Hepatocyte (in vitro differentiated cells): ENCODE measurements at places on chromosomes 12 and 14. TPM values are rescaled to one million over a fixed set of nuclear protein-coding genes. Genes with fewer than 3 reads are reported as not detected.

DNA sequence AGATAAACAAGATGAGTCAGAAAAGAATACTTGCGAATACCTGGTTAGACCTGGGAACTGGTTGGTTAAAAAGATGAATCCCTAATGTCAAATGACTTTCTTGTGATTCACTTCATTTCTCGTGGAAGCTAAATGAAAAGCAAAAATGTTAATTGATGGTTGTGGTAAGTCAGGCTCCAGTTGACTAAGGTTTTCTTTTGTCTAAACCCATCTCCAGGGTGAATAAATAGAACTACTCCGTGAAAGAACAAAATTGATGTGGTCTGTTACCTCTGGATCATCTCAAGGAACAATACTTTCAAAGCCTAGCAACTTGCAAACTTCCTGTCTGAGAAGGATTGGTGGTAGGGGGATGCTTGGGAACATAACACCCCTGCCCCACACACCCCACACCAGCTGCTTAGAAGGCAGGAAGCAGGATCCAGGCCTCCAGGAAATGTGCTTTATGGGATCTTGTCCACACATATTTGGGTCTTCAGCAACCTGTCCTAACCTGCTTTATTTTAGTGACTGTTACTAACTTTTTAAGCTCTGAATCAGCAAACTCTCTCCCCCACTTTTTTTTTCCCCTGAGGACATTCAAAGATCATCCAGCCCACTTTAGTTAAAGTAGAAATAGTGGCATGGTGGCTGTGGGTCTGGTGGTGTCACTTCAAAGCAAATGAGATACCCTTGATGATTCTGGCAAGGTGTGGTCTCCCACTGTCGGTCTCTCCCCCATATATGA lies 60.4 kb upstream of the PTHLH start:
- H3K36me3 ChIP-seq, result no peaks in the 10 kb centered on the region
- no peak overlapping the region for H3K4me3 ChIP-seq
- no peaks in the 10 kb centered on the region for H3K4me1 ChIP-seq
- H3K27ac ChIP-seq, result no peak overlapping the region
- no peaks in the 10 kb centered on the region for H3K27me3 ChIP-seq
- DNase-seq, result no peak

GRCh38 chr14:96059519-96060135 lies 20.5 kb downstream of the C14orf132 start:
- no peaks in the 10 kb centered on the region for H3K4me1 ChIP-seq
- no peaks in the 10 kb centered on the region for H3K36me3 ChIP-seq
- DNase-seq, result no peak

- H3K27ac ChIP-seq, result no peak overlapping the region
- H3K4me3 ChIP-seq, result no peak overlapping the region
- H3K4me1 ChIP-seq, result peaks cover 7% of the 10 kb centered on the region
- DNase-seq, result peak; percentile 87
- no peaks in the 10 kb centered on the region for H3K36me3 ChIP-seq
Observed at GRCh38 chr12:47837190-47838171, 17.8 kb upstream of the HDAC7 start.

DNA sequence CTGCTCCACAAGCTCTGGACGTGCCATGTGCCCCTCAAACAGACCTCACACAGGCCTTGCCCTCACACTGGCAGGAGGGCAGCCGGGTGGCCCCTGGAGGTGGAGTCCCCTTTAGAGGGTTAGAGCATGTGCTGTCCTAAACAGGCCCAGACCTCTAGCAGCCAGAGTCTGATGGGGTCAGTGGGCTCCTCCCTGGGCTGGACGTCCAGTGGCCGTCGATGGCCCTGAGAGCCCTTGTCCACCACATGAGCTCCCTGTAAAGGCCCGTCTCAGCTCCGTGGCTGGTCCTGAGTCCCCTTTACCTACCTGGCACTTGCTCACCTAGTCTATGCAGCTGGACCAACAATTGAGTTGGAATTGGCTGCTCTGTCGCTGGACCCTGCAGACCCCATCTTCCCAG lies 3.8 kb downstream of the TMEM179 start:
- H3K4me1 ChIP-seq, result peaks cover 5% of the 10 kb centered on the region
- H3K27ac ChIP-seq, result no peak overlapping the region
- H3K36me3 ChIP-seq, result no peaks in the 10 kb centered on the region

- H3K36me3 ChIP-seq, result no peaks in the 10 kb centered on the region
- H3K4me1 ChIP-seq, result no peaks in the 10 kb centered on the region
- no peaks in the 10 kb centered on the region for H3K27me3 ChIP-seq
- H3K4me3 ChIP-seq, result no peak overlapping the region
- no peak overlapping the region for H3K27ac ChIP-seq
- DNase-seq, result no peak
Observed at GRCh38 chr12:120483621-120484020, 12.3 kb upstream of the DYNLL1 start.

PRH2 gene
- total RNA-seq, result not detected in 2 replicates

CLEC4C gene
- not detected in 2 replicates for total RNA-seq

SMARCC2 gene
- total RNA-seq, result 34.8 and 37.4 TPM in 2 replicates

FMNL3 gene
- total RNA-seq, result 8.3 TPM in 2 replicates

LUM gene
- total RNA-seq, result 1,782 and 2,030 TPM in 2 replicates

LTA4H gene
- 89.0 and 90.5 TPM in 2 replicates for total RNA-seq
